ENCODE measurements at places on chromosomes 4 and X.

GRCh38 chrX:8284131-8284530 lies 113.1 kb upstream of the VCX2 start:
- DNase-seq, result no peak

- no peak for DNase-seq
Measured at GRCh38 chr4:104942990-104943743, 203.5 kb upstream of the TET2 start.

- no peak for DNase-seq
Measured at GRCh38 chrX:95764972-95765451, 919.6 kb upstream of the DIAPH2 start.

DNA sequence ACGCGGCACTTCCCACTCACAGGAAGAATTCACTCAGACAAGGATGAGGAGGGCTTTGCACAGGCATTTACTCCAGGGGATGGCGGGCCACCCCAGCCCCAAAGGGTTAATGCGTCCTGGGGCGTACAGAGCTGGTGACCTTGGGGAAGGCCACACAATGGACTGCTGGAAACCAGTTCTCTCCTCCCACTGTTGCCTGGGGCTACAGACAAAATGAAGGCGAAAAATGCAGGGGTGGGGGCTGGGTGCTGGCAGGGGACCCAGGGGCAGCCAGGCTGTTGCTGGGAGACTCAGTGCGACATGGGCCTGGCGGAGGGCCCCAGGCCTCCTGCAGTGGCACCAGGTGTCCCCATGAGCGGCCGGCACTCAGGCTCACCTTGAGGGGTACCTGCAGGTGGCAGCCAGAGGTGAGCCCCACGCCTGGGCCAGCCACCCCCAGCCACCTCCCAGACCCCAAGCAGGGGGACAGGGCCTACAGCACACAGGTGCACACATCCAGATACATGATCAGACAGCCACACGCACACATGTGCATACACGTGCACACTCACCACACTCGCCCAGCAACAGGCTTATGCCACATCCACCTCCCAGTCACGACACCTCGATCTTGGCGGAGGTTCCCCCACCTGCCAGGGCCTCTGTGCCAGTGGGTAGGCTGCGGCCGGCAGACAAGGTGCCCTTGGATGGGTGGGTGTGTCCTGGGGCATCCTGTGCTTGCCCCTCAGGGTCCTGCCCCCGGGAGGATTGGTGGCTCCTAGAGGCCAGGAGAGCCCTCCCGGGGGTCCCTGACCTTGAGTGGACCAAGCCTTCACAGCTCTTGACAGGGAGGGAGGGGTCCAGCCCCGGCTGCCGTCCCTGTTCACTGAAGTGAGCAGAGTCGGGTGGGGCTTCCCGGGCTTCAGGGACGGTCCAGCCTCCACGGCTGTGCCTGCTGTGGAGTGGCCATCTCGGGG lies 13.1 kb downstream of the NAT8L start:
- DNase-seq, result no peak

- no peak for DNase-seq
Measured at GRCh38 chrX:8044947-8045346, 117.7 kb upstream of the PNPLA4 start.

DNA sequence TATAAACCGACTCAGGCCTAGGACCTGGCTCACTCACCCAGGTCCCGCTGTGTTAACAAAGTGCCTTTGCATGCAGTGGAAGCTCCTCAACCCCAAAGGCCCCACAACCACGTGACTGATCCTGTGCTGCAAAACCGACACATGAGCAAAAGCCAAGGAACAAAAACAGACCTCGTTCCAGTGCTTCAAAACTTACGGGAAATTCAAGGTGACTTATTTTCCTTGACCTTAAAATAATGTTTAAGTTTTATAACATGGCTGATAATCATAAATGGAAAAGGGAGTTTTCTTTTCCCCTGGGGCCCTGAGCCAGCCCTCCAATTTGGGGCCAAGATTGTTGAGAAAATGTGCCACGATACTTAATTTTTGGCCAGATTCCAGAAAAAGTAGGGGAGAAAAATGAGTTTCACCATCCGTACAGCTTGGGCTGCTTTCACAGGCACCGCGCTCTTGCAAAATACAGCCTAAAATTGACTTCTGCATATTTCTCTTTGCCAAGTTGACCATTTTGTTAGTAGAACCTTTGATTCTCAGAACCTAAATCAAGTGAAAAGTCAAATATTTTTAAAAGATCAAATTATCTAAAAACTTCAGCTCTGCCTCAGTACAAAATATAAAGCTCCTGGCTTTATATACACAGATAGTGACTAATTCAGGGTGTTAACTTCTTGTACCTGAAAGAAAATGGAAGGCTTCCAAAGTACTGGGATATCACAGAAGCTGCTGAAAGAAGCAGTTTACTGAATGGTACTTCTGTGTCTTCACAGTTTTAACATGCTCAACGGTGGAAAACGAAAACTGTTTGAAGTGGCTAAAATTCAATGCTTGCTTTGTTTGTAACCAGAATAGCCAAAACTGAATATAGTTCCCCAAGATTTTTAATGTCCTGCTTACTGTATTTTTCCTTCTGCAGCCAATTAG lies 93.8 kb downstream of the APBB2 start:
- DNase-seq, result no peak
